ENCODE measurements at places on chromosomes 11 and 22.

DNA sequence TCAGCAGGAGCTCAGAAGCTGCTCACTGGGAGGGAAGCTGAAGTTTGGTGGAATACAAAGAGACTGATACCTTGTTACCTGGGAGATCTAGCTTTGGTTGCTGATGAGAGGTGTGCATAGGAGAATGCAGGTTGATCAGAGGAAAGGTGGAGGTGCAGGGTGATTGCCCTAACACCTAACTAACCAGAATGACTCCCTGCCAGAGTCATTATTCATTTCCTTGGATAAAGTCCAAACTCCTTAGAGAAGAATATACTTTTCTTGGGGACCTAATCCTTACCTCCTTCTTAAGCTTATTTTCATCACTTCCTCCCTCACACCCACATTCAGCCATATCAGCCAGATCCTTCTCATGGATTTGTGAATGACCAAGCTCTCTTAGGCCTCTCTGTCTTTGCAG lies 814.2 kb upstream of the TENM4 start:
- DNase-seq: no peak

- DNase-seq: no peak
Measured at GRCh38 chr11:87804176-87804575, 371.1 kb downstream of the RAB38 start.

- DNase-seq: no peak
Measured at GRCh38 chr22:19874307-19875060, 19.8 kb upstream of the GNB1L start.

DNA sequence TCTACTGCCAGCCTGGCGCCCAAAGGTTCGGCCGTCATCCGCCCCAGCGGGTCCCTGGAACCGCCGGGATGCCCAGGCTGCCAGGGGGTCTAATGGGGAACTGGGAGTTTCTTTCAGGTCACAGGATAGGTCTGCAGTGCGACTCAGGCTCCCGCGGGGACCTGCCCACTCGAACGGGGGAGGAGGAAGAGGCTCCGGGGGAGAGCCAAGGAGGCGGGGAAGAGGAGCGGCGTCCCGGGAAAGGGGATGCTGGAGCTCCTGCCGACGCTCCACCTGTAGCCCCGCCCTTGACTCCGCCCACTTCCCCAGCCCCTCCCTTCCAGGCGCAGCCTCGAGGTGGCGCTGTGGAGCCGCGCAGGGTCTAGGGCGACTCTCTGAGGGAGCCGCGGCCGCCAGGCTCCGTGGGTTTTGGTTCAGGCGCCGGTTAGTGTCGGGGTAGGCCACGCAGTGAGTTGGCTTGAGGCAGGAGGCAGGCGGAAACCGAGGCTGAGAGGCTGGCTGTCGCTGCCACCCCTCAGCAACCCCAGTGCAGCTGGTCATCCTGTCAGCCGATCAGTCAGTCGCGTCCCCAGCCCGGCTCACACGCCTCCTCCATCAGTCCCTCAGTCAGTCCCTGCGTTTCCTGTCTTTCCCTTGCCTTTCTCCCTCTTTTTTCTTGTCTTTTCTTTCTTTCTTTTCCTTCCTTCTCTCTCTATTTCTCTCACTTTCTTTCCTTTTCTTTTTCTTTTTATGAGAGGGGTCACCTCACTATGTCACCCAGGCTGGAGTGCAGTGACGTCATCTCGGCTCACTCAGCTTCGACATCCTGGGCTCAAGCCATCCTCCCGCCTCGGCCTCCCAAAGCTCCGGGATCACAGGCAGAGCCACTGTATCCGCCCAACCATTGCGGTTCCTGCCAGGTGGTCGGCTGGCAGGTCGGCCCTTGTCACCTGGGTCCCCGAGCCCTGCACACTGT lies 26.4 kb downstream of the YWHAH start:
- DNase-seq: peak; percentile 77

DNA sequence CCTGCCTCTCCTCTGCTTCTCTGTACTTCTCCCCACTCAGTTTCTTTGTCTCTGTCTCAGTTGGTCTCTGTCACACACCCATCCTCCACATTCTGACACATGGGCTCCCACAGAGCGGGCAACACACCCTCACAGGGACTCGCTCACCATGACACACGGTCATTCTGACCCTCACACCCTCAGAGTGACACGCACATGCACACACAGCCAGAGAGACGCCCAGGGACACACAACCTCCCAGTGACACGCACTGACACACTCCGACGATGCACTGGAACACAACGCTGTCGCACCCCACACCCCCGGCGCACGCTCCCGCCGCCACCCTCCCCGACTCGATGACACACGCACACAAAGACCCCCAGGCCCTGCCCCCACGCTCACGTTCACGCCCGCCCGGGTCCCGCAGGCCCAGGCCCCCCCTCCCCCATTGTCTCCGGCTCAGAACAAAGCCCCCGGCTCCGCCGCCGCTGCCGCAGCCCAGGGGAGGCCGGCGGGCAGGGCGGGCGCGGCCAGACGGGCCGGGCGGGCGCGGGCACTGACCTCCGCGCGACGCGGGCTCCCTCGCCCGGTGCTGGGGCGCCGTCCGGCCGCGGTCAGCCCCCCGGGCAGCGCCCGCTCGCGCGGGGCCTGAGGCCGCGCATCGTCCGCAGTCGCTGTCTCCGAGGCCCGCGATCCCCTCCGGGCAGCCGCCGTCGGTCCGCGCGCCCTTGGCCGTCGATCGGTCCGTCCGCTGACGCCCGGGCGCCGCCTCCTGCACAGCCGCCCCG lies 404 bp downstream of the DCHS1 start:
- DNase-seq: peak; percentile 83

DNA sequence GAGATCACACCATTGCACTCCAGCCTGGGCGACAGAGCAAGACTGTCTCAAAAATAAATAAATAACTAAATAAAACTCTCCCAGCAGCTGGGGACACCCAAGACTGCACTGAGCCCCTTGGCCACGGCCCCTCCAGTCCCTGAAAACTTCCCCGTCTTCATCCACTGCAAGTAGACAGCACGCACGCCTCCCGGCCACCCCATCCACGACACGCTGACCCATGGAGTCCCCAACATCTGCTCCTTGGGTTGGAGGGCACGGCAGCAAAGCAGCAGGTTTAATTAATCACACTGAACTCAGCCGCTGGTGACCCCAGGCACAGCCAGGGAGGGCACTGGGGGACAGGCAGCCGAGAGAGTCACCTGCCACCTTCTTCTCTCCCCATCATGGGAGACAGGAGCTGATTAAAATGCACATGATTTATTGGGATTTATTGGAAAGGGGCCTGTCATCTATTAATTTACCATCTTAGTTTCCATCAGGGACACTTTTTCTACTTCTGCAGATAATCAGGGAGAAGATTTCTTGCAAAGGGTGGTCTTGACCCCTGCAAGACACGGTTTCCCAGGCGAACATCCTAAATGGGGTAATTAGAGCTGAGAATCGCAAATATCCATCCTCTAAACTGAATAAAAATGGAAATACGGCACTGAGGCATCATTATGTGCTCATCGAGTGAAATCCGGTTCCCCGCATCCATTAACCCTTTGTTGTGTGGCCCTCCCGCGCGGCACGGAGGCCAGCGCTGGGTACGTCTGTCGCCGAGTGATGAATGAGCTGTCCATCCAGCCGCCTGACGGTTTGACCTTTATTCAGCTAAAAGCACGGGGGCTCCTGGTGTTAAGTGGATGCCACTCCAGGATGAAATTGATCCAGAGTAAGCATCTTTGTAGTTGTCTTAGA lies 178.3 kb downstream of the BRD1 start:
- no peak for DNase-seq

GRCh38 chr11:479311-479710 lies 27.7 kb downstream of the RNH1 start:
- DNase-seq: no peak

- peak; percentile 81 for DNase-seq
Measured at GRCh38 chr11:59551659-59552521, 40.6 kb downstream of the OR4D9 start.

- no peak for DNase-seq
Measured at GRCh38 chr11:101363706-101364275, 220.0 kb downstream of the TRPC6 start.

- DNase-seq: no peak
Measured at GRCh38 chr22:43370036-43370435, 26.9 kb upstream of the SCUBE1 start.

Data from kidney capillary endothelial cell (primary cell).